ENCODE measurements at places on chromosomes 3 and 15.

GRCh38 chr3:129520960-129521359, 7.5 kb upstream of the RHO start:
- DNase-seq, result no peak

GRCh38 chr3:52269776-52270175, 8.7 kb downstream of the WDR82 start:
- DNase-seq, result no peak

DNA sequence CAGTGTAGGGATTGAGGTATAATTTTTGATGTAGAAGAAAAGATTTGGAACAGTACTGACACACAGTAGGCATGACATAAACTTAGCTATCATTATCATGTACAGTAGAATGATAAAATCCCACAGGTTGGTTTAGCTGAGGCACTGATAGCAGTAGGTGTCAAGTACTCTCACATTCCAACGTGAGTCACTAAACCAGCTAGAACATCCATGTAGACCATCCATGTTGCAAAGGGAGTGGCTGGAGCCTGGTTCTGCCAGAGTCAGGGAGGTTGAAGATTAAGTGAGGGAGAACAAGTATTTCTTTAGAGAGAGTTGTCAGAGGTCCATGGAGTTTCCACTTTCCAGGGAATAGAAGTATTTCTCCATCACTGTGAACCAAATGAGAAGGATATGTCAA, 157.2 kb upstream of the TMEM108 start:
- no peak for DNase-seq

- no peak for DNase-seq
Observed at GRCh38 chr15:61681038-61681418, 379.2 kb downstream of the VPS13C start.

DNA sequence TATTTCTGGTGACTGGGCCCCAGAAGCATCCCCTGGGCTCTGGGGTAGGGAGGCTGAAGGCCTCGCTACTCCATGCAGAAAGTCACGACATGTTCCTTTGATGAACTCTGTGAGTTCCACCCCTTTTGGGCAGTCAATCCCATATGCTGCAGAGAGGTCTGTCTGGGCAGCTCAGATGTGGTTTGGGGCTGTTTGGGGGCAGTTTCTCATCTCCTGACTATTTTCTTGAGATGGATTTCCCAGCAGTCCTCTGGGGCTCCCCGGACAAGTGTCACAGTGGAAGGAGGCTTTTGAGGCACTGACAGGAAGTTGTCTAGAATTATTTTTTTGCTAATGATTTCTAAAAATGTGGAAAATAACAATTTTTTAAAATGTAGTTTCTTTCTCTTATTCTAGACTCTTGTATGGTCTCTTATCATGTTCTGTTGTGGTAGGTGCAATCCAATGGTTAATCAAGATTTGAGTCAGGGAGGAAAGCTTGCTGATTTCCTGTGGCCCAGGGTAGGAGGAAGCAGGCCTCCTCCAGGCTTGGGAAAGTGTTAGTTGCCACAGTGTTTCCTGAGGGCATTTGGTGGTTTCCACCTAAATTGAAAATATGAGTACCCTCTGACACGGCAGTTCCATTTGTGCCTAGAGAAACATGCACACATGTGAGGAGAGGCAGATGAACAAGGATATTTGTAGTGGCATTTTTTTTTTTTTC, 19.9 kb upstream of the TATDN2 start:
- no peak for DNase-seq

All from activated naive CD8-positive, alpha-beta T cell treated with anti-CD3 and anti-CD28 coated beads, Interleukin-2, amount 50 U/mL, for 16 hours (primary cell).